ENCODE measurements at places on chromosomes 16 and 17.

- DNase-seq: no peak
Measured at GRCh38 chr17:65595071-65595656, 33.7 kb upstream of the AXIN2 start.

DNA sequence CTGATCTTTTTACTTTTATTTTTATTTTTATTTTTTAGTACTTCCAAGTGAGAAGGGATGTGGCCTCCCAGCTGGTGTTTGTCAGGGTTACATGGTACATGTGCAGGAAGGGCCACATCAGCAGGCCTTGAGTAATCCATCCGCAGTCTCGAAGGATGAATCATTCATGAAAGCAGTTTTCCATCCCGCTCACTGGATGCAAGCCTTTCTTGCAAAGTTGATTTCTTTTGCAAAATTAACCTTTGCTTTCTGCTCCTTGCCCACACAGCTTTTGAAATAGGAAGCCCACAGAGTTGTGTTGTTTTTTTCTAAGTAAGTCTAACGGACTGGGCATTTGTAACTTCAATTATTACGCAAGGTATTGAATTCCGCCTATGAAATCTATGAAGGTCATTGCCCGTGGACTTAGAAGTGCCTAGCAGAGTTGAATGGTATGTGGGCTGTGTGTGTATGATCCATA lies 157.4 kb downstream of the PRKCA start:
- no peak for DNase-seq

GRCh38 chr16:8808613-8809353 lies 11.1 kb downstream of the PMM2 start:
- DNase-seq: no peak

GRCh38 chr17:49571764-49572163 lies 3.9 kb upstream of the NXPH3 start:
- no peak for DNase-seq

DNA sequence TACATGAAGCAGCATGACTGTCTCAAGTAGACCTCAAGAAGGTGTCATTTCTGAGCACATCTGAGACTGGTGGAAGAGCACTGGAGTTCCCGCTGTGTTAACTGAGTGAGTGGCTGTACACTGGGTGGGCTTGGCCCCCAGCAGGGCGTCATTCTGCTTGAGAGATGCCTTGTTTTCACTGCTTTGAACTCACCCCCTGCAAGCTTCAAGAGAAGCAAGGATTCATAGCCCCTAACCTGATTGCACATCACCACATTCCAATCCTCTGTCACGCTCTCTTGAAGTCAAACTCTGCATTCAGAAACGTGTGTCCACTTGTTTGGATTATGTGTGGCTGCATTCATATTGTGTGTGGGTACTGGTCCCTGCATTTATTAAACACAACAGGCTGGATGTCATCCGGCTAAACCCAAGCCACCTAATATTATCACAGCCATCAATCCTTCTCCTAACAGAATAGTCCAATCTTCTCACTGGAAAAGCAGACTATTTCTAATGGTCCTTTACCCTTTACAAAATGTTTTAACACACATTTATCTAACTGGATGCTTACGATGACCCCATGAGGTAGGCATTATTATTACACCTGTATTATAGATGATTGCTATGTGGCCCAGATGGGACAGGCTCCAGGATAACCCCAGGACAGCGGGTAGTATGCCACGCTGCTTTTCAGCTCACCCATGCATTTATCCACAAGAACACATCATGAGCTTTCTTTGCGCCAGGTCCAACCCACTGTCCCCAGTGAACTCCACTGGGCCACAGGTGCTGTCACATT lies 76.3 kb downstream of the USP31 start:
- DNase-seq: no peak

DNA sequence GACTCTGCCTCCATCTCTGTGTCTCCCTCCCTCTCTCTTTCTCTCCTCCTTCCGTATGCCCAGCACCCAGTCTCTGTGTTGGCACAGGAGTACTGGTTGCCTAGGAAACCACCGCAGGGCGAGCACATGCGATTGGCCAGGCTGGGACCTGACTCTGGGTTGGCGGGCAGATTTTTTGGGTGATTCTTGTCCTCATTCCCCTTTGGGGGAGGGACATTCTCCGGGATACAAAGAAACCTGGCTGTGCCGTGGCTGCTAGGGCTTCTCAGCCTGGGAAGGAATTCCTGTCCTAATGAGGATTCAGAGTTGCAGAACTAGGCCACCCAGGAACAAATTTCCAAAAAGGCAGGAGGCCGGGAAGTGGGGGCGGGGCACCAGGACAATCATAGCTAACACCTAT lies 168.9 kb downstream of the SHISA9 start:
- DNase-seq: no peak

- DNase-seq: no peak
Measured at GRCh38 chr17:48563385-48563838, 14.7 kb downstream of the HOXB4 start.

GRCh38 chr17:50758989-50759544 lies 8.3 kb downstream of the ANKRD40CL start:
- no peak for DNase-seq

- no peak for DNase-seq
Measured at GRCh38 chr17:45092911-45093430, 31.9 kb downstream of the NMT1 start.

DNA sequence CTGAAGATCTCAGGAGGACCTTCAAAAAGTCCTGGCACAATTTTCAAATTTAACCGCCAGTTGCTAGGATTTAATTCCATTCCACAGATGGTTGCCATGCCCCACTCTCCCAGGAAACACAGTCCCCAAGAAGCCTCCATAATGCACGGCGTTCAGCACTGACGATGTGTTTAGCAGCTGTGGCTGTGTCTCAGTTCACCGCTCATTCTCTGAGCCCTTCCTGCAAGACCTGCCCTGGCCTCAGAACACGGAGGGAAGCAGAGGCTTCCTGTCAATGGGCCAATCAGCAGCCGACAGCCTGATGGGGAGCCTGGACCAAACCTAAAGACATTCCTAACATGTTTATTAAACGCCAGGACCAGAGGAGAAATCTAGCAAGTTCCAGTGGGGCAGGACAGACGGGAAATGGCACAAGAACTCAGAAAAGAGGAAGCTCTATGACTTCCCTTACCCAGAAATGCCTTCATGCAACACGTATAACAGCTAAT lies 4.9 kb downstream of the MYLK3 start:
- DNase-seq: peak; percentile 75

GRCh38 chr17:57612202-57613071 lies 132.7 kb downstream of the CCDC182 start:
- no peak for DNase-seq

DNA sequence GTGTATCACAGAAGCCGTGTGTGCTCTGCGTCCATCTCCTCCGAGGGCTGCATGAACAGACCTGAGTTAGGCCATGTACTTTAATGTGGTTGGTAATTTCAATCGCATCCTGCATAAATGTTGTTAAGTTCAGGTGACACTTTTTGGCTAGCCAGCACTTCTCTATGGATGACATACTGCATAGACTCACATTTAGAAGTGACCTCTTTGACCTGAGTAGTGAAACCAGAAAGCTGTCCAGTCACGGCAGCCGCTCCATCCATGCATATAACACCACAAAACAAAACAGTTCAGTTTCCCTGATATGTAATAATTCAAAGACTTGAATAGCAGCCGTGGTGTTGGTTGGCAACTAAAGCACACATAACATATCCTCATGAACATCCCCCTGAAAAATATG lies 94.1 kb downstream of the CYTH1 start:
- no peak for DNase-seq

DNA sequence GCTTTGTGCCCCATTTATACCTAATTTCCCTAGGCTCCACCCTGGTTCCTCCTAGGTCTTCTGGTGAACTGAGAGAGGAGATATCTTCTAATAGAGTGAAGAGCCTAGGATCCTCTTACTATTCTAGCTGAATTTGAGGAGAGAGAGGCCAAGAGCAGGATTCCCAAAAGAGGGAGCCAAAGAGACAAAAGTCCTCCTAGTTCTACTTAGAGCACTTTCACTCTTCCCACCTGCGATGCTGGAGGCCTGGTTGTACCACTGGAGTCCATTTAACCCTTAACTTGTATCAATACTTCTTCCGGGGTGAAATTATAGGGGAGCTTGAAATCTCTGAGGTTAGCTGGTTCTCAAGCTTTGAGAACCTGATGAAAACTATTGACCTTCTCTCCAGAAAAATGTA lies 3.4 kb upstream of the SSH2 start:
- peak; percentile 67 for DNase-seq

DNA sequence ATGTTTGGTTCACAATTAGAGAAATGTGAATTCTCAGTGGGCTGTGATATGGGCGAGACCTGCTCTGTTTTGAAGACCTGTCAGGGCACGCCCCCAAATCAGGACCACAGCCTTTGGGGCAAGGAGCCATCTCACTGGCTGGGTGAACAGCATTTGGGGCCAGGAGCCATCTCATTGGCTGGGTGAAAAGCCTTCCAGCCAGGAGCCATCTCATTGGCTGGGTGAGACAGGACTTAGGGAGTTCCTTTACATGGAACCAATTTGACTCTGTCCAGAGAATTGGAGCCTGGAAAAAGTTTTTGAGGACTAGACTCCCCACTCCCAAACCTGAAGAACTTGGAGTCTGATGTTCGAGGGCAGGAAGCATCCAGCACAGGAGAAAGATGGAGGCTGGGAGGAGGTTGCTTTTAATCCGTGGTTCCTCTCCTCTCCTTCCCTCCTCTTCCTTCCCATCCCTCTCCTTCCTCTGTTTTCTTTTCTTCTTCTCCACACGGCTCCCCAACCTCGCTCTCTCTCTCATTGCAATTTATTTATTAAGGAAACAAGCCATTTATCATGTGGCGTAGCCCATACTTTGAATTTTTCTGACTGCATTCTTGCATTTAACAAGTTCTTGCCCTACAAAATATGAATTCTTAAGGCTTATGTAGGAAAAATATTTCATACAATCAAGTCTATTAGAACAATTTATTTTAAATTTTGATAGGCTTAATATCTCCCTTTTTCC lies 19.7 kb downstream of the FOXL1 start:
- no peak for DNase-seq

- peak; percentile 91 for DNase-seq
Measured at GRCh38 chr17:29568331-29569244, at the start of gene TP53I13. TP53I13 (plus strand) TSS chr17:29568701; CDS start chr17:29568759, 58 bp downstream.
